ENCODE measurements at places on chromosomes 2 and 18.
A peak's percentile ranks its signal among the peaks of the same experiment; 100 is the strongest.

GRCh38 chr18:38454764-38455469 lies 889.3 kb upstream of the CELF4 start:
- DNase-seq, result no peak

- no peak for DNase-seq
These were observed 406.1 kb downstream of the LRATD1 start for GRCh38 chr2:15038366-15039364.

DNA sequence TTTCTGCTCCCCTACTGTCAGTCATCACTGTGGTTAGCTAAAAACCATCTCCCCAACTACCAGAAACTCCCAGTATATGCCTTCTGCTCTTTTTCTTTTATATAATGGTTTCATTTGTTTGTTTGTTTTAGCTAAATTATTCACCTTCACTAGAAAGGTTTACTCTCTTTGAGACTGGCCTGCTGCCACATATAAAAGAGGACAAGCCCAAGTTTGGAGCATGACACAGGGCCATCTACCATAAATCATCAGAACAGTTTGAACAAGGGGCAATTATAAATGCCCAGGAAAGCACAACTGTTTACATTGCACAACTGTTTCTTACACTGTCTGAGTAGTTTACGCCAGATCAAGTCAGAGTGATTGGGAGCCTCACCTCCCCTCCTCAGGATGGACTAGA lies 471.0 kb upstream of the PIK3C3 start:
- DNase-seq, result no peak

- DNase-seq, result no peak
These were observed 686.1 kb upstream of the SALL3 start for GRCh38 chr18:78293540-78293939.

- DNase-seq, result peak; percentile 27
These were observed 48.6 kb downstream of the PLB1 start for GRCh38 chr2:28544405-28544921.

DNA sequence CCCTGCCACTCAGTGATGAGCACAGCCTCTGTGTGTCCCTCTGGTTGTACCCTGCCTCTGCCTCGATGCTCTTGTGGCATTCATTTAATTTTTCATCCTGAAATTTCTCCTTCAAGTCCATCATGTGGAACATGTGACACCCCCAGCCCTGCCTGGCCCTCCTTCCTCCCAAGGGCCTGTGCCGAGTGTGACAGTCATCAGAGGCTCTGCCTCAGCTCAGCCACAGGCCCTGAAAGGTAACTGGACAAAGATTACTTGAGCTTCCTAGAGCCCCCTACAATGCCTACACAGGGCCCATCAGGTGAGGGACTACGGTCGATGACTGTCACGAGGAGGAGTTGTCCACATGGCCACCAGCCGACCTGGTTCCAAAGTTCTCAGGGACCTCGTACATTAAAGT lies 75.1 kb downstream of the C1QL2 start:
- no peak for DNase-seq

DNA sequence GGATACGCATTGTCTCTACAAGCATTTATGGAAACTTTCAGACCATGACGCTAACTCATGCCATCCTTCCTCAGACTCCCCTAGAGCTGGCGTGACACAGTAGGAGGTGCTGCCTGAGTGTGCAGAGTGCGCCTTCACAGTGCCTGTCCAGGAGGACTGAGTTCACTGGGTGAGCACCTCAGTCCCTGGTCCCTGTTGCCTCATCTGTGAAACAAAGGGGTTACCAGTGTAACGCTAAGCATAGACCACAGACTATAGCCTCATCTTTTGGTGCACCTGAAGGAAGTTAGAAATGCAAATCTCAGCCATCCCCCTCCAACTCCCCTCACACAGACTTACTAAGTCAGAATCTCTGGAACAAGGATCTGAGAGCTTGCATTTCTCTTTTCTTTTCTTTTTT lies 142.8 kb downstream of the TMEM17 start:
- no peak for DNase-seq

DNA sequence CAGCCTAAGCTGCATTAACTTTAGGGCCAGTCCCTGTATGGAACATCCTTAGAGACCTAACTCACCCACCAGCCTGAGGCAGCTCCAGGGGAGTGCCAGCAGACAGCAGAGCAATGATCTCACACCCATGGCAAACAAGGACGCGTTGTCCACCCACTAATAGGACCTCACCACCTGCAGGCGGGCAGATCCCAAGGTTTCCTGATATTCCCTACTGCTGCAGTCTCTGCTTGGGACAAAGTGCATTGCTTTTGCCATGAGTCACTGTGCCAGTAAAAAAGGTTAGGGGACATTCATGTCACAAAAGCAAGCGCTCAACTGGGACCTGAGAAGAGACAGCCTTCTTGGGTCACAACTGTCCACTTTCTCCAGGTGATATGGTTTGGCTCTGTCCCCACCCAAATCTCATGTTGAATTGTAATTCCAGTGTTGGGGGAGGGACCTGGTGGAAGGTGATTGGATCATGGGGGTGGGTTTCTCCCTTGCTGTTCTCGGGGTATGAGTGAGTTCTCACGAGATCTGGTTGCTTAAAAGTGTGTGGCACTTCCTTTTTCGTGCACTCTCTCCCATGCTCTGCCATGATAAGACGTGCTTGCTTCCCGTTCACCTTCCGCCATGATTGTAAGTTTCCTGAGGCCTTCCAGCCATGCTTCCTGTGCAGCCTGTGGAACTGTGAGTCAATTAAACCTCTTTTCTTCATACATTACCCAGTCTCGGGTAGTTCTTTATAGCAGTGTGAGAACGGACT lies 160.2 kb downstream of the MIB1 start:
- no peak for DNase-seq

DNA sequence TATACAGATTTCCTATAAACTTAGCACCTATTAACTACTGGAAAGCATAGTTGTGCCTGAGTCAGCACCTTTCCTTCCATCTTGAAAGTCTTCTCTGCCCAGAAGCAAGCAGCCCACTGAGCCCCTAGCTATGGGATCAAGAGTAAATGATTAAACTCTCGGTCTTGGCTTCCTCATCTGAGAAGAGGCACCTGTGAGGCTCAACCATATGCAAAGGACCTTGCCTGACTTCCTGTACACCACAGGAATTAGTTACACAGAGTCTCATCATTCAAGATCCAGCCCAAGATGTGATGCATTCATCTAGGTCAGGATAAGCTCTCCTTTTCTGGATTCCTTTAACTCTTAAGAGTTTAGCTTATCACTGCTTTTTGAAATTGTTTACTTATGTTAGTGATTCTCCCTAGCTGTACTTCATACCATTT lies 96.0 kb downstream of the CDH2 start:
- no peak for DNase-seq

DNA sequence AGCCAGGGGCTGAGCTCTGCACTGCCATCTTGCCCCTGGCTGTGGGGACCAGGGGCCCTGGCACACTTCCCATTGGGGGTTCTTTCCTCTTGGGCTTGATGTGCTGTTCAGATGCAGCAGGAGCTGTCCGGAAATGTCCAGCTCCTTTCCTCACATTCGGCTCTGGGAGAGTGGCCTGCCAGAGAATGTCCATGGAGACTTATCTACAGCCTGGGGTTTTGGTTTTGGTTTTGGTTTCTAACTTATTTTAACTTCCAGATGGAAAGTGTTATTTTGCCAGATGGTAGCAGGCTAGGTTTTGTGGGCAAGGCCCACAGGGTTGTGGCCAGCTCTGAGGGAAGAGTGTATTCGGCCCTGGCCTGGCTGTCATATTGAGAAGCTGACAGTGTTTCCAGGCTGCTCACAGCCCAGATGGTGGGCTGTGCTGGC lies 177.3 kb downstream of the ANKRD30B start:
- DNase-seq, result no peak

DNA sequence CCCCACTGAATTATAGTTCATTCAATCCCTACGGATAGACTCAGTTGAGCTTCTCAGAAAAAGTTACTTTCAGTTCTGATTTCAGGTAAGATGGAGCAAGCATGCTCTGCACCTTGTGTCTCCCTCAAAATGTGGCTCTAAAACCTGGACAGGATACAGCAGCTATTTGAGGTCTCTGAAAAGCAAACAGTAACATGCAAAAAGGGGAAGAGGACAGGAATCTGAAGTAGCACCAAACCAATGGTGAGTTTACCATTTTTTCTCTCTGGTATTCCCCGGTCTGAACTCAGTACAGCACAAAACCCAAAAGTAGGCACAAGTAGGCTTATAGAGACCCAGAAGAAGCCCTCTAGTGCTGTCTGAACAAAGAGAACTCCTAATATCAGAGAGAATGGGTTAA lies 34.1 kb downstream of the LANCL1 start:
- no peak for DNase-seq

DNA sequence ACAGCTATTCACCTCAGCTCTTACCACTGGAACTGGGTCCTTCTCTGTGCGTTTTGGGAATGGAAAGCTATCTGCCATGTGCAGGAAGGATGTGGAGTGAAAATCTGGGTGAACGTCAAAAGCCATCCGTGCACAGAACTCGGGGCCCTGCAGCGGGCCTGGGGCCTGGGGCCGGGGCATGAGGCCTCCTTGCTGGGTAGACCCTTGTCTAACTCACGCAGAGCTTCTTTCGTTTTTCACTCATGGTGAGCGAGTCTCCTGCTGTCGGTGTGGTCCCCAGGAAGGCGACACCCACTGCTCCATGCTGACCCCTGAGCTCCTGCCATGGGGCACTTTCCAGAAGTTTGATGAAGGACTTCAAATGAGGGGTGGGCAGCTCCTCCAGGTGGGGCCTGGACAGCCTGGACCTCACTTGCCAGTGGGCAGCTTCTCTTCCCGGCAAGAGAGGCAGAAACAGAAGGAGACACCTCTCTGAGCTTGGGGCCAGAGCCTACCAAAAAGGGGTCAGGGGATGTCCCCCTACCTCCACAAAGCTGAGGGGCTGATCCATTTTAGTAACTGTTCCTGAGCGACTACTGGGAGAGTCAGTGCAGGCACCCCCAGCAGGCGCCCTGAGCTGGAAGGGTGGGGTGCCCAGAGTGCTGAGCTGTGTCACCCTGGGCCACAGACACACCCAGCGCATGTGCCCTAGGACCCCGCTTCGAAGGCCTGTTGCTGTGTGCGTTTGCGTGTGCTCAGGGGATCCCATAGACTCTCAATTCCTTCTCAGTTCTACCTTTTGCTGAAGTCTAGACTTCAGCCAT lies 117.7 kb upstream of the HDAC4 start:
- DNase-seq, result no peak

DNA sequence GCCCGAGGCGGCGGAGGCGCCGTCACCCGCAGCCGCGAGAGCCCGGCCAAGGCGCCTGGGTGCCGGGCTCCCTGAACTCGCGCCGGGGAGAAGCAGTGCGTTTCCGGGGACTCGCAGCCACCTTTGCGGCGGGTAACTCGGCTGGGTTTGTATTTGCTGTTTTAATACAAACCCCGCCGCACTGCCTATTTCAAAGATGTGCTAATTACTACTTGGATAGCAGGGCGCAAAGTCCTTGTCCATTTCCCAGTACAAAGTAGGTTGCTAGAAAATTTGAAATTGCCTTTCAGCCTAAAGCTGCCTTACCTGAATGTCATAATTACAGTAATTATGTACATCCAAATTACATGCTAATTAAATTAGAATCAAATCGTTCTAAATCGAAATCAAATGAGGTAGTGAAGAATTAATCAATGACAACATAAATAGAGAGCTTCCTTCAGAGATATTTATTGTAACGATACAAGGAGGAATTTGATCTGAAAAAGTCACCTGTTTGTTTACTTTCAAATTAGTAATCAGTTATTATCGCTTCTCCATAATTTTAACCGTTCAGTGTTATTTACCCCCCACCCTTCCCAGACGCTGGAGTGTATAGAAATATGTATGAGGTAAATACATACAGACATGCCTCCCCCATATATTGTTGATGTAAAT lies 8.1 kb downstream of the SP9 start:
- no peak for DNase-seq

- no peak for DNase-seq
These were observed 55.9 kb upstream of the EPAS1 start for GRCh38 chr2:46241344-46241743.

GRCh38 chr2:142112757-142113221 lies 18.0 kb downstream of the LRP1B start:
- no peak for DNase-seq

DNA sequence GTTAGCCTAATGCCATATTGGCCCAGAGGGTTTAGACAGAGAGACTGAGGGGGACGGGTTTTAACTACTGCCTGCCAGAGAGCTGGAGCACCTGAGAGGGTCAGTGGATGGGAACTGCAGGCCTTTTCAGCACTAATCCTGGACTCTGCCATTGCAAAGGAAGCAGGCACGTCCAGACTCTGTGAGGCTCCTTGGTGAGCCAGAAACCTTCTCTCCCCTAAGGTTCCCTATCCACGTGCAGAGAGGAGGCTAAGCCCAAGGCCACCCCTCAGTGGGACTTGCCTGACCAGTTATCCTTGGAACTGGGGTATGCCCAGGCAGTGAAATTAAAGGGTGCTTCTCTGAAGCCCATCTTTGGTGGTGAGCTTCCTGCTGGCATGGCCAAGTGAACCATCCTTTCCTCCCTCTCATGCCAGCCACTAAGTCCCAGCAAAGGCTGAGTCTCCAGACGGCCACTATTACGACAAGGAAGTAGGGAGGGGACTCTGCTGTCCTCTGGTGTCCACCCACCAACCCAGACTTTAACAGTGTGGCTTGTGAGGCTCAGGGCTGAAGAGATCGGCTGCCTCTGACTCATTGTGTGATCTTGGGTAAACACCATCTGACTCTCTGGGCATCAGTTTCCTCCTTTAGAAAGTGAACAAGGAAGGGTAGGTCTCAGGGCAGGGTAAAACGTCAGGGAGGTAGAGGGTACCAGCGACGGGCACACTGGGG lies 3.9 kb upstream of the MLPH start:
- DNase-seq, result no peak

DNA sequence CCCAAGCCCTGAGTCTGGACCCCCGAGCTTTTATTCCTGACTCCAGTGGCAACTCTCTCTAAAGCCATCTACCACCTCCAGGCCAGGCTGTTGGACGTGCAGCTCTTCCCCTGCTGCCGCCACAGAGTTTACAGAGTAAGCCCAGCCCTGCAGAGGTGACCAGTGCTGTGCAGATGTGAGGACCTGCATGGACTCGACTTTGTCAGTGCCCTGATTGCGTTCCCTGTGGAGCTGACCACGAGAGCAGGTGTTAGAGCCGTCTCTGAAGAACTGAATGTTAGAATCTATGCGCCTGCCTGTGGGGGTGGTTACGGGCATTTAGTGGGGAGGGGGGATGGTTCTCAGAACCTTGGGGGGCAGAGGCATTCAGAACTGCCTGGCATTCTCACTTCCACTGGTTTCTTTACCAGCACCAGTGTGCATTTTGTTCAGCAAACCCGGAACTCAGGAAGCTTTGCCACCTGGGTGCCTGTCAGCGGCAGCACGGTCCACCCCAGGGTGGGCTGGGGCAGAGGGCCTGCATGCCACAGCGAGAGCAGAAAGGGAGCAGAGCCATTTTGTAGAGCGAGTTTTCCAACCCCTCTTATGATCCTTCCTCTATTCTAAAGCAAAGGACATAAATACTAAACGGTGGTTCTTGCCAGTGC lies 137.9 kb downstream of the KLHL29 start:
- DNase-seq, result no peak

DNA sequence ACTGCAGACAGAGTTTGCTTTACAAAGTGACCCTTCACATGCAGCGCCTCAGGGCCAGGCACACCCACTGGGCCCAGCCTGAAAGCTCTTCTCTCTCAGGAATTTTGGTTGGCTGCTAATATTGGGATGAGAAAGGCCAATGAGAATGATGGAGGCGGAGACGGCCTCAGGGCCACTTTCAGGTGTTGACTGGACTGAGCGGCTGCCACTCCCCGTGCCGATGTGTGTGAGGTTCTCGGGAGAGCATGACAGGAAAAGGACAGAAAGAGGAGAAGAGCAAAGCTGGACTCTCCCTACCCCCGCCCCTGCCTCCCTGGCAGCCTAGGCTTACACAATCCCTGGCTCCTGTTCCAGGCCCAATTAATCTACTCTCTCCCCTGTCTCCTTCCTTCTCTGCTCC lies 155.7 kb downstream of the CELF4 start:
- DNase-seq, result no peak

- no peak for DNase-seq
These were observed 100.7 kb downstream of the MYT1L start for GRCh38 chr2:2230433-2230817.

All from CD8-positive, alpha-beta T cell (primary cell).